Progenitor cell of endocrine pancreas (in vitro differentiated cells): ENCODE measurements at places on chromosomes 3 and 15.

GRCh38 chr3:82163907-82164520 lies 402.6 kb upstream of the GBE1 start:
- no peaks in the 10 kb centered on the region for H3K4me1 ChIP-seq
- H3K4me3 ChIP-seq: no peak overlapping the region

GRCh38 chr3:140599009-140599408 lies 78.9 kb upstream of the TRIM42 start:
- no peak for DNase-seq
- no peak overlapping the region for H3K27ac ChIP-seq
- no peaks in the 10 kb centered on the region for H3K27me3 ChIP-seq
- H3K36me3 ChIP-seq: no peaks in the 10 kb centered on the region
- H3K4me1 ChIP-seq: no peaks in the 10 kb centered on the region

DNA sequence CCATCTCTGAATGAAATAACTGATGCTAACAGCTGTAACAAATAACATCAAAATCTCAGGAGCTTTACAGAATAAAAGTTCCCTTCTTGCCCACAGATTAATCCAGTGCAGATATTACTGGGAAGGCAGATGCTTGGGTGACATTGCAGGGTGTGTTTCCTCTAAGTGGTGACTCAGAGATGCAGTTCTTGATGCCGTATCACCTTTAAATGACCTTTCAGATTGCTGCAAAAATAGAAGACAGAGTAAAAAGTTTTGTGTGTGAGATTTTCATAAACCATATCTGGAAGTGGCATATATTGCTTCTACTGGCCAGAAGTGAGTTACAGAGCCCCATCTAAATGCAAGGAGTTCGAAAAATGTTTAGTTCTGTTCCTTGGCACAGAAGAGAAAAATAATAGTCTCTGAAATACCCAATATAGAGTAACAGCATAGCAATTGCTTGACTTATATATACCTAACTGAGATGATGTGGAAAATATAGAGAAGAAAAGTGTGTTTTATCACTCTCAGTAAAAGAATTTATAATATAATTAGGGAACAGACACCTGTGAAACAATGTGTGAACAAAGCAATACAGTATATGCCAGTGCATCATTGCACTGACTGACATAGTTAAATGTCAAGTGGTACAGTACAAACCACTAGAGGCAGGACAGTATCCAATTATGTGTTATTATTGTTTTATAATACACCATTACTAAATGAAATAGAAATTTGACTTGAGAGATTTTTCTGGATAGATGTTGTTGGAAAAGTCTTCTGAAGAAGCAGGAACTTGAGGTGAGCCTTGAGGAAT lies 430.7 kb upstream of the CBLB start:
- DNase-seq: no peak
- H3K4me3 ChIP-seq: no peak overlapping the region
- H3K4me1 ChIP-seq: peaks cover 4% of the 10 kb centered on the region

DNA sequence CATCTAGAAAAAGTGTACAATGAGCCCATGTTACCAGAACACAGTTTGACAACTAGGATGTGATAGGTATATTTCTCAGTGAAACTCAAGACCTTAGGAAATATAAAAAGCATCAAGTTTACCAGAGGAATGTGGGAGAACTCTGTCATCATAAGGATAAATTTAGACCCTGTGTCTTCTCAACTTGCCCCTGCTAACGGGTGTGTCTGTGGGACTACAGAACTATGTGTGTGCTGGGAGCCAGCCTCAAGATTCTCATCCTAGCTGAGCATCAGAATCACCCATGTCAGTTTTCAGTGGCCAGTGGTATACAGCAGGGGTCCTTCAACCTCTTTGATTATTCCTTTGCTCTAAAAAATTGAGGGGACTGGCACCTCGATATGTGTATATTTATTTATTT lies 393.3 kb downstream of the PLCL2 start:
- no peaks in the 10 kb centered on the region for H3K4me1 ChIP-seq
- no peak for DNase-seq
- no peaks in the 10 kb centered on the region for H3K27me3 ChIP-seq

DNA sequence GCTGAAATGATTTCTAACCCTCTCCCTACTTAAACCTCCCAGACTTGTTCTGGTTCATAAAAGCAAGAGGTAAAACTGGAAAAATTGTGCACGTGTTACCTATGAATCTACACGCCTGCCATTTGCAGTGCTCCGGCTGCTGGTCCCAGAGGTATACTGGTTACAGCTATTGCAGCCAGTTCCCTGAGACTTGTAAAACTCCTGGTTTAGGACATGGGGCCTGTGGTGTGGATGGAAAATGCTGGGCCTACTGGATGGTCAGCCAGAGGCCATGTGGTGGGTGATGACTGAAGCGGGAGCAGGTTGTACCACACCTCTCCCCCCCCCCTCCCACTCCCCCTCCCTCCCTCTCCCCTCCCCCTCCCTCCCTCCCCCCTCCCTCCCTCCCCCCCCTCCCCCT lies 45.0 kb downstream of the SENP2 start:
- no peaks in the 10 kb centered on the region for H3K27me3 ChIP-seq
- H3K36me3 ChIP-seq: peaks cover 16% of the 10 kb centered on the region
- peaks cover 5% of the 10 kb centered on the region for H3K4me1 ChIP-seq
- no peak overlapping the region for H3K27ac ChIP-seq
- H3K4me3 ChIP-seq: no peak overlapping the region
- DNase-seq: no peak

DNA sequence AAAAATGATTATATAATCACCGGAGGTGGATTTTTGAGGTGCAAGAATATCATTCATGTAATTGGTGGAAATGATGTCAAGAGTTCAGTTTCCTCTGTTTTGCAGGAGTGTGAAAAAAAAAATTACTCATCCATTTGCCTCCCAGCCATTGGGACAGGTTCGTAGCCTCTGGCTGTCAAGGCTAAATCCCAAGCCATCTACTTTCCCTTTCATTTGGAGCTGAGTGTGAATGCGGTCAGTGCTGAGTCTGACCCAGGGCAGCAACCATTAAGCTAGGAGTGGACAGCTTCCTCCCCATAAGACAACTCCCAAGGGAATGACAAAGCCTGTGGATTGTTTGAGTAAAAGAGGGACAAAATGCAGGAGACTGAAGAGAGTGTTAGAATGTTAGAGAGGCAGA lies 33.6 kb downstream of the PARP14 start:
- H3K4me1 ChIP-seq: peaks cover 8% of the 10 kb centered on the region
- H3K27me3 ChIP-seq: no peaks in the 10 kb centered on the region
- no peak overlapping the region for H3K27ac ChIP-seq
- no peak overlapping the region for H3K4me3 ChIP-seq
- H3K36me3 ChIP-seq: peaks cover 40% of the 10 kb centered on the region

DNA sequence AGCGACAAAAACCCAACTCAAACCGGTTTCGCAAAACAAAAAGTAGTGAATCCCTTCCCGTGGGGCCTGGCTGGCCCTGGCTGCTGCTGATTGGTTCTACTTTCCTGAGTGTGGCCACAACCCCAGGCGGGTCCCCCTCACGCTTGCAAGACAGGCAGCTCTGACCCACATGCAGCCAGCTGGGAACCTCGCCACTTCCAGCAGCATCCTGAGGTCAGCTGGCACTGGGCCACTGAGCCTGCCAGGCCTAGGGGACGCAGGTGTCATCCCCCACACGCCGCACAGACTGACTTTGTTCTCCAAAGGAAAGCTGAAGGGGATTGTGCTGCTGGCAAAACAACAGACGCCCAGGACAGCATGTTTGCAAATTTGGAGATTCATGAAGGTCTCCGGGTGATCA lies 111.1 kb downstream of the TPRA1 start:
- DNase-seq: no peak
- H3K36me3 ChIP-seq: no peaks in the 10 kb centered on the region

- peak overlapping the region; percentile 29 for H3K27ac ChIP-seq
- H3K27me3 ChIP-seq: no peaks in the 10 kb centered on the region
- no peaks in the 10 kb centered on the region for H3K36me3 ChIP-seq
- DNase-seq: no peak
Measured at GRCh38 chr15:31177951-31178350, 76.4 kb upstream of the TRPM1 start.

- no peaks in the 10 kb centered on the region for H3K27me3 ChIP-seq
- H3K27ac ChIP-seq: peak overlapping the region; percentile 56
- H3K36me3 ChIP-seq: peaks cover 12% of the 10 kb centered on the region
- H3K4me1 ChIP-seq: peaks cover 42% of the 10 kb centered on the region
- peak overlapping the region; percentile 93 for H3K4me3 ChIP-seq
Measured at GRCh38 chr15:66706225-66706732, 4.2 kb downstream of the SMAD6 start.

- H3K4me3 ChIP-seq: no peak overlapping the region
- H3K4me1 ChIP-seq: peaks cover 4% of the 10 kb centered on the region
- DNase-seq: no peak
- no peak overlapping the region for H3K27ac ChIP-seq
Measured at GRCh38 chr3:38177181-38177580, 11.8 kb downstream of the OXSR1 start.

GRCh38 chr3:60810881-60811280 lies 440.4 kb downstream of the FHIT start:
- DNase-seq: no peak
- H3K4me3 ChIP-seq: no peak overlapping the region
- H3K27me3 ChIP-seq: no peaks in the 10 kb centered on the region
- H3K4me1 ChIP-seq: no peaks in the 10 kb centered on the region
- H3K36me3 ChIP-seq: no peaks in the 10 kb centered on the region
- H3K27ac ChIP-seq: no peak overlapping the region

DNA sequence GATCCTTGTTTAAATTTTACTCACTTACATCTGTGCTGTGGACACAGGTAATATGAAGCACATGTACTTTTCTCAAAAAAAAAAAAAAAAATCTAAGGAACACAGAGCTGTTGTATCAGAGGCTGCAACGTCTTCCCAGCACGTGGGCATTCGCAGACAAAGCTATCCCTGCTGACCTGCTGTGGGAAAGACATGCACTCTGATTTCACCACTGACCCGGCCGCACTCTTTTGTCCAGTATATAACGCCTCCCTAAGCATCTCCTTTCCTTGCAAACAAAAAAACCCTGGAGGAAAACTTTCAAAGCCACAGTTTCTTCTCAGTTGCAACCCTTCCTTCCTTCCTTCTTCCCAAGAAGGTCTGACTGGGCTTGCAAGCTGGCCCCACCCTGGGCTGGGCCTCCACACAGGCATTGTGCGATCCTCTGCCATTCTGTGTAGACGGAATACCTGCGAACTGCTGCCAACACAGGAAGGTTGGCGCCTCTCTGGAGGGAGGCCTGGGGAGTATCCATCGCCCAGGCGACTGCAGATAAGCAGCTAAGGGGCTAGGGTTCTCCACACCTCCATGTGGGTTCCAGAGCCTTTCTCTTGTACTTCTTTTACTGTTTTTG lies 50.8 kb downstream of the SLC12A8 start:
- H3K36me3 ChIP-seq: no peaks in the 10 kb centered on the region
- peak overlapping the region; percentile 34 for H3K27ac ChIP-seq
- DNase-seq: no peak
- H3K27me3 ChIP-seq: no peaks in the 10 kb centered on the region
- H3K4me1 ChIP-seq: peaks cover 5% of the 10 kb centered on the region

DNA sequence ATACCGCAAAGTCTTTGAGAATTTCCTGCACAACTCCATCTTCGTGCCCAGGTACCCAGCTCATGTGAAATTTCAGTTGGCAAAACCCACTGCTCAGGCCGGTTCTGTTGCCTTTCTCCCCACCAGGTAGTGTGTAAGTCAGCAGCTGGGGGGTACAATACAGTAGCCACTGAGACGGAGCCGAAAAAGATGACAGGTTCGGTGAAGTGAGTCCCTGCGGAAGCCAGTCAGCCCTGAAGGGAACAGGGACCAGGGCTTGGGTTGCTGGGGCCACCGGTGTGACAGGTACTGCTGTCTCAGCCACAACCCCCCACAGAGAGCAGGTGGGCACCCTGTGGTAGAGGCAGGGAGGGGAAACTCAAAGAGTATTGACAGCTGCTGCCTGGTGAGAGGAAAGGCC lies 90.8 kb downstream of the PGPEP1L start:
- peak overlapping the region; percentile 29 for H3K27ac ChIP-seq
- H3K27me3 ChIP-seq: no peaks in the 10 kb centered on the region
- no peak for DNase-seq
- peaks cover 34% of the 10 kb centered on the region for H3K36me3 ChIP-seq
- no peak overlapping the region for H3K4me3 ChIP-seq
- peaks cover 15% of the 10 kb centered on the region for H3K4me1 ChIP-seq

- no peaks in the 10 kb centered on the region for H3K4me1 ChIP-seq
- no peak overlapping the region for H3K4me3 ChIP-seq
- H3K27me3 ChIP-seq: no peaks in the 10 kb centered on the region
- peaks cover 7% of the 10 kb centered on the region for H3K36me3 ChIP-seq
- DNase-seq: no peak
Measured at GRCh38 chr15:72365844-72366243, 10.0 kb downstream of the HEXA start.

- no peaks in the 10 kb centered on the region for H3K27me3 ChIP-seq
- no peaks in the 10 kb centered on the region for H3K36me3 ChIP-seq
- no peak overlapping the region for H3K27ac ChIP-seq
- no peak for DNase-seq
- H3K4me3 ChIP-seq: no peak overlapping the region
- H3K4me1 ChIP-seq: no peaks in the 10 kb centered on the region
Measured at GRCh38 chr3:81838457-81838856, 77.0 kb upstream of the GBE1 start.

GRCh38 chr3:2078821-2079220 lies 19.8 kb upstream of the CNTN4 start:
- H3K27ac ChIP-seq: no peak overlapping the region
- no peak for DNase-seq
- H3K4me3 ChIP-seq: no peak overlapping the region

DNA sequence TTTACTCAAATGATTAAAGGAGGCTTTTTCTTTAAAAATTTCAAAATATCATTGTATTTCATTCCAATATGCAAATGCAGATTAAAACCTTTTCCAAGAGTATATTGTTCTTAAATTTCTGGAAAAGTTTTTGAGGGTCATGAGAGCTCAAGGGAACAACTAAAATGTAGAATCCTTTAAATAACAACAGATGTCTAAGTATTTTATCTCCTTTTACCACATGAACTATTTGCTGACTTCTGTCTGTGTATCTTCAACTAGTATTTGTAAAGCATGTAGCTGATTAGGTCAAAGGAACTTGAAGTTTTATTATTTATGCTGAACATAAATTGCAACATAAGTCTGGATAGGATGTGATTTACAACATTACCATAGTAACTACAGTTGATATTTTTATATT lies 402.6 kb downstream of the CNTN6 start:
- H3K4me3 ChIP-seq: no peak overlapping the region
- H3K36me3 ChIP-seq: no peaks in the 10 kb centered on the region
- no peak overlapping the region for H3K27ac ChIP-seq
- H3K4me1 ChIP-seq: no peaks in the 10 kb centered on the region
- H3K27me3 ChIP-seq: no peaks in the 10 kb centered on the region

- H3K4me1 ChIP-seq: peaks cover 5% of the 10 kb centered on the region
- H3K27me3 ChIP-seq: no peaks in the 10 kb centered on the region
- H3K4me3 ChIP-seq: no peak overlapping the region
- DNase-seq: no peak
- H3K27ac ChIP-seq: no peak overlapping the region
Measured at GRCh38 chr3:42095540-42095939, 4.4 kb downstream of the TRAK1 start.

GRCh38 chr3:52860424-52860768 lies 25.6 kb upstream of the MUSTN1 start:
- no peak overlapping the region for H3K4me3 ChIP-seq
- no peak overlapping the region for H3K27ac ChIP-seq
- H3K27me3 ChIP-seq: no peaks in the 10 kb centered on the region
- no peak for DNase-seq
- no peaks in the 10 kb centered on the region for H3K4me1 ChIP-seq
